ENCODE measurements at places on chromosomes 12 and 14.

DNA sequence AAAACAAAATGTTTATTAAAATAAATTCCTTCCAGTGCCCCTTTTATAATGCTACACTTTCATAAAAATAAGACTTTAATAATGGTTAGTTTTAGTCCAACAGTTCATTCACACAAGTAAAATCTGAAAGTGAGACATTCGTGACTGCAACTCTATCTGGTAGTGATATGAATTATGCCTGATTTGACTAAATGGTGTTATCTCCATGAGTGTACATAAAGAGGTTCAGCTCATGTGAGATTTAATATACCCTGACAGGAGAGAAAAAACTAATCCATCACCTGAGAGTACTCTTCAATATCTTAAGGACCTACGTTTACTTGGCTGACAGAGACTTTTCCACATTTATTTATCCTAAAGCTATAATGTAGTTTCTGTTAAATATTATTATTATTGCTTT, 34.0 kb downstream of the ERO1A start:
- DNase-seq, result no peak

DNA sequence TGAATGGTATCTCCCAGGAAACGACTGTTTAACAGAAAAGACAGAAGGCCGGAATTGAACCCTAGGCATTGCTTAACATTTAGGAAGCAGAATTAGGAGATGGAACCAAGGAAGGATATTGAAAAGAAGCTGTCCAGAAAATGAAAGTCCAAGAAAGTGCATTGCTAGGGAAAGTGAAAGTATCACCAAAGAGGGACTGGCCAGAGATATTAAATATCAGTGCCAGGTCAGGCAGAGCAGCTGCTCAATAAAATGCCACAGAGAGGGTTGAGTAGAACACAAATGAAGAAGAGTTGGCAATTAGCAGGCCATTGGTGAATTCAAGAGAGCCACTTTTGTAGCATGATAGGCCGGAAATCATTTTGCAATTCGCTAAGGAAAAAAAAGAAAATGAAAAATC, 101.6 kb downstream of the CFAP54 start:
- DNase-seq, result no peak

GRCh38 chr12:57625261-57626032, 7.6 kb downstream of the B4GALNT1 start:
- no peak for DNase-seq

DNA sequence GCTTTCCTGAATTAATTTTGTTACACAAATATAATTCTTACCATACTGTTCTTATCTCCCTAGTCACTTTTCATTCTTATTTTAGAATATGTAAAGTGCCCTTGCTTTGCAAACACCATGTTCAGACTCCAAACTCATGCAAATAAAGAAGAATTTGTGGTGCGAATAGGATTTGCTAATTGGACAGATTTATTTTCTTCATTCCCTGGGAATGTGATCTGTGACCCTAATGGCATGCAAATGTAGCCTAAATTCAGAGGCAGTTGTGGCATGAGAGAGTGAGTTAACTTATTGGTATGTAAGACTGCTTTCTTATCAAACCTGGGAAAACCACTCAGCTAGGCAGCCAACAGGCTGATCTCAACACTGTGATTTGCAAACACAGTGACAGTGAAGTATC, 10.0 kb downstream of the CAPZA3 start:
- DNase-seq, result no peak

GRCh38 chr14:50620341-50620740, 47.8 kb downstream of the SAV1 start:
- no peak for DNase-seq

GRCh38 chr12:124964836-124965462, 24.0 kb downstream of the DHX37 start:
- no peak for DNase-seq

Data from activated T-helper 1 cell treated with Interleukin-2 at 50 U/mL for 16 hours (primary cell).